8988T (cell line): ENCODE measurements at places on chromosomes 2 and 18.

DNA sequence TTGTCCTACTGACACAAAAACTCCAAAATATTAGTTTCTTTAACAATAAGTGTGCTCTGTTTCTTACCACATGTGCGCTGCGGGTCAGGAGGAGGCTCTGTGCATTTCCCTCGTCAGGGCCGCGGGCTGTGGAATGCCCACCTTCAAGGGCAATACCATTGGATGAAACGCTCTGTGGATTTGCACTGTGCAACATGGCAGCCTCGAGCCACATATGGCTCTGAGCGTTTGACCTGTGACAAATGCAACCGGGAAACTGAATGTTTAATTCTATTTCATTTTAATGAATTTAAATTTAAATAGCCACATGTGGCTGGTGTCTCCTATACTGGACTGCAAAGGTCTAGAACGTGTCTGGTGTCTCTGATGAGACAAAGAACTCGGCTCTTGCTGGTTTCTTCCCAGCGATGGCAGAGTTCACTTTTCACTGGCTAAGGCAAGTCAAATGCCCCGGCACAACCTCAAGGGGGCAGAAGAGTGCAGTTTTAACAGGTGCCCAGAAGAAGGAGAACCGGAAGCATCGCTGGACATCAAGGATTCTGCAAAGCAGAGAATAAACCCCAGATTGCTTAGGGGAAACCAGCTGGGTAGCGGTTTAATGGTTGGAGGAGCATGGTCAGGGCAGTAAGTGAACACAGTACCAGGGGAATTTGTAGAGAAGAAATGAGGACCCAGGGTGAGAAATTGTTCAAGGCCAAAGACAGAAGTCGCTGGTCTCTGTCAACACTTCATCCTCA is 37.0 kb upstream of the TMEM18 start:
- peak; percentile 32 for DNase-seq

DNA sequence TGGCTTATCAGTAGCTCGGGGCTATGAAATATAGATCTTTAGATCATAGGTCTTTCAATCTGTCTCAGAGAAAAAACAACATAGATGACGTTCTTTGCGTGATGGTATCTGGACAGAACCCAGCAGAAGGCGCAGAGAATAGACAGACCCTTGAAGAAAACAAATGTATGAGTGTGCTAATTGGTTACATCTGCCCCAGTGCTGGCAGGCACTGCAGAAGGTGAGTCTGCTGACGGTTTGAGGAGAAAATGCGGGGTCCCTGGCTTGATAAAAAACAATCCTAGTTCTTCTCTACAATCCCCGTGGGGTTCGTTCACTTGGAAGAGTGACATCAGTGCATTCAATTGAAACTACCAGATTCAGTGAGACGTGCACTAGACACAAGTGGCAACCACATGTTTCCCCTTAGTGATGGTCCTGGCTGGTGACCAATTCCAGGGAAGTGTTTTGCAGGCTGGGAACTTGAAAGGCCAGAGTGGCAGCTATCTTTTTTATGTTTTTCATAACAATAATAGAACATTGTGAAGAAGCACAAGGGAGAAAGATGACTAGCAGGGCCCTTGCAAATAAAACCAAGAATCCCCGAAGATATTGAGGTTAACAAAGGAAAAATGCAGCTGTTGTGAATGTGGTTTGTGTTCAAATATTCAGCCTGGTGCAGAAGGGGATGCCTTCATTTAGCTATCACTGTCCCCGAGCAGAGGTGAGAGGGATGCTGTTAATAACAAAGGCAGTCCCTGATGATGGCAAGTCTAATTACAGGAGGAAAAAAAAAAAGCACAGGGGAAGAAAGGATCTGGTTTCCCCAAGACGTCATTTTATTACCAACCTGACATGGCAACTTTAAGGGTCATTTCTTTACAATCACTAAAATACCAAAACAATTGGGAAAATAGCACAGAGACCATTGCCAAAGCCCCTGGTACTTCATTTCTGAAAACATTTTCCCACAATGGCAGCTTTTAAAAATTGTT is 337.6 kb upstream of the FIGN start:
- no peak for DNase-seq

DNA sequence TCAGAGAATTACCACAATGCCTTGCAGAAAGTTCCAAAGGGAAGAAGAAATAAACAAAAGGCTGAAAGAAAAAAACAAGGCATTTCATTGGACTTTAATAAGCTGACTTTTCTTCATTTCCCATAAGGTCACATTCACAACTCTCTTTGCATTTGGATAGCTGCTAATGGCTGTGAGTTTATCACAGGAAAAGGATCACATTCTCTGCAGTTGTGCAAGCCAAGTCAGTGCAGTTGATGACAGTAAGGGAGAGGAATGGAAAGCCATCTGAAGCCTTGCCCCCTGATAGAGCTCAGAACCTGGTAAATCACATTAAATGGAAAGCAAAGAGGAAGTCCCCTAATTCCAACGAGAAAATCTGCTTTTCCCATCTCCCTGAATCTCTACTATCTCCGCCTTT is 950.6 kb downstream of the CNTNAP5 start:
- no peak for DNase-seq

DNA sequence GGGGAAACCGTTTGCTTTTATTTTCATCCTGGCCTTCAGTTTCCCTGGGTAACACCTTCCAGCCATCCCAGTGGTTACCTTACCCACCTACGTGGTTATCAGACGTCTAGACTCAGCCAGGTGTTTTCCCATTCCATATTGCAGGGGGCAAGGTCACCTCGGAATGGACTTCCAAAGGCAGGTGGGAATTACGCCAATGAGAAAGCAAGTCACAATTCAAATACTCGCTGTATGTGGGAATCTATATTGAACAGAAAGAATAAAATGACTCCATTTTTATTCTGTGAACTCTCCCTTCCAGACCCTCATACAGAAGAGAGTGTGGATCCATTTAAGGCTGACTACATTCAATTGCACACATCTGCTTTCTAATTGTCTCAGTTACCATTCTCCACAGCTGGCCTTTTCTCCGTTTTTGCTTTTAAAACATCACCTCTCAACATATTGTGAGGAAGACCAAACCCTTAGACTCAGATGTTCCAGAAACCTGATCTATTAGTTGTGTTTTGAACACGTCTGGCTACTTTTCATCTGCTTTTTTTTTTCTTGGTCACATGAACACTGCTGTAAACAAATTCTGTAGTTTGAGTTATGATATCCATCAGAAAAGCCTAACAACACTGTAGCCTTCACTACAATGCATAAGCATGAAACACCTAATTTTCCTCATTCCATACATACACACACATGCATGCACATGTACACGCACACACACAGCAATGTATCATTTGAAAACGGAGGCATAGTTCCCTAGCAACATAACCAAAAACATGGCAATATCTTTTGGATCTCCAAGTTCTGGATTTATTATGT is 59.8 kb downstream of the BCL2 start:
- DNase-seq: no peak

DNA sequence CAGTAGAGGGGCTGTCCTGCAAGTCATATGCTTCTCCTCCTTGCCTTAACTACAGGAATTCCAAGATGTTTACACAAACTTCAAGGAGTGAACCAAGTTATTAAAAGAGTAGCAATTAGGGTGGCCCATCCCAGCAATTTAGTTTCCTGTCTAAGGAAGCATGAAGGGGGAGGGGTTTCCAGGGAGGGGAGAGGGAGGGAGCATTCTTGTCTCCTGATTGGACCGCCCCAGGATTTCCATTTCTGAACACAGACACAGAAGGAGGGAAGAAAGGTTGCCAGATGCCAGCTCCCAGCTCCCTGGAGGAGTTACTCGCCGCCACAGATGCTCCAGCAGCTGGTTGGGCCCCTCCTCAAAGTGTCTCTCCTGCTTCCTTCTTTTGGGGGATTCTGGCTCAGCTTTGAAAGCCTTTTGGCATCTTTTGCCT is 107.6 kb downstream of the TRIB2 start:
- no peak for DNase-seq

GRCh38 chr2:121502781-121503180 is 27.9 kb upstream of the RNU4ATAC start:
- DNase-seq: no peak

DNA sequence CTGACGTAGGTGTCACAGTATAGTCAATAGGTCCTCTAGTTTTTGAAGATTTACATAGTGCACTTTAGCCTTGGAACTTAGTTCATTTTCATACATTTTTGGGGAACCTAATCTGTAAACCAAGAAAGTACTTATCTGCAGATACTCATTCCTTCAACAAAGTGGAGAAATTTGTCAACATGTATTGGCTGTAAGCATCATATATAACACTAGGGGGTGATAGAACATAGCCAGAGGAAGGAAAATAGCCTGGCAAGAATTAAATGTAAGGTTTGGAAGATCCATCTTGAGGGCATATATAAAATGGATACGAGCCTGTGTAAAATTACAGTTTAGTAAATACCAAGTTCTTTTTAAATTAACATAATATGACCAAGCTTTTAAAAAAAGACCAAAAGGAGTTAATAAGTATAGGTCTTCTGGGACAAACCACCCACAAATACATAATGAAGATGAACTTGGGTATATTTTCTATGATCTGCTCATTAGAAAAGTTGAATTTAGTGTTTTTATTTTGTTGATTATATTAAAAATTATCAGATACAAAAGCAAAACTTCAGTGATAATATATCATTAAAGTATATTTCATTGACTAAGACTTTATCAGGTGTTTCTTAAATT is 18.2 kb downstream of the RPL37A start:
- no peak for DNase-seq

GRCh38 chr2:118089139-118089800 is 999 bp downstream of the INSIG2 start:
- DNase-seq: no peak

DNA sequence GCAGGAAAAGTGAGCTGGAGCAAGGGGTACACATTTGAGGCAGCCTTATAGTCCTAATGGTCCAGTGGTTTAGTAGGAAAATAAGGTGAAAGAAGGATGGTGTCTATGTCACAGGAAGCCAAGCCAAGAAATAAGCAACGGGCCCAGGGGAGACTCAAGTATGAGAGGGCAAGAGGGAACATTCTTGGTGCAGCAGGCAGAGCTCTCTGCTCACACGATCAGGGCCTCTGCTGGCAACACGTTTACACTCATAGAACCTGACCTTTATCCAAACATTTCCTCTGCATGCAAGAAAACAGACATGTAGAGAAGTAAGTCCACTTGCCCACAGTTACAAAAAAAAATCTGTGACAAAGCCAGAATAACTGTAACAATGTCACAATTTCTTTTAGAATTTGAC is 32.6 kb upstream of the LRRC30 start:
- no peak for DNase-seq

- no peak for DNase-seq
These were observed 21.0 kb downstream of the PNPT1 start for GRCh38 chr2:55672630-55673029.

DNA sequence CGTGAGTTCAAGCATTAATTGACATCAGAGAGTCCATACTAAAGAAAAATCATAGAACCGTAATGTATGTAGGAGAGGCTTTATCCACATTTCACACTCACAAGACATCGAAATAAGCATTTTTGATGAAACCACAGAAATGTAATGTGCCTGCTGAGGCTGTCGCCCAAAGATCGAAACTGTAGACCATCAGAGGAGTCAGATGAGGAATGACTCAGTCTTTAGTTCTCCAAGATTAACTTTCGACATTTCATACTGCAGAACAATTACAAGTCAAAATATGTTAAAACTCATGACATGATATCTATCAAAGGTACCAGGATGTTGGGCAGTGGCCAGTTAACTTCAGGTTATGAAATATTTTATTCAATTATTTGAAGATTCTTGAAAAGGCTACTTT is 79.6 kb downstream of the RAB31 start:
- no peak for DNase-seq

GRCh38 chr2:144510294-144510991 is 9.5 kb downstream of the ZEB2 start:
- no peak for DNase-seq

DNA sequence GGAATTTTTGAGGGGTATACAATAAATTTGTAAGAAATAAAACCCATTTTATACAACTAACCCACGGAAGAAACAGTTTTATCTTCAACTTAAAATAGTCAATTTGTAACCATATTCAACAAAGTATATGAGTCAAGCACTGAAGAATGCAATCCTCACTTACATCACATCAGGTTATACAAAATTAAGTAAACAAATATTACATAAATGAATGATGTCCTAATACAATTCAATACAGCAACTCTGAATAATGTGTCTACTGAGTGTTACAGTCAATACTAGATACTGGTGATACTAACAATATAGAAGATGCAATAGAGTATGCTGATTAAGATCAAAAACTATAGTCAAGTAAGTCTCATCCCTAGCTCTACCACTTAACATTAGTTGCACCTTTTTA is 58.6 kb downstream of the FANCL start:
- no peak for DNase-seq

GRCh38 chr2:77007686-77008085 is 514.5 kb downstream of the LRRTM4 start:
- no peak for DNase-seq

DNA sequence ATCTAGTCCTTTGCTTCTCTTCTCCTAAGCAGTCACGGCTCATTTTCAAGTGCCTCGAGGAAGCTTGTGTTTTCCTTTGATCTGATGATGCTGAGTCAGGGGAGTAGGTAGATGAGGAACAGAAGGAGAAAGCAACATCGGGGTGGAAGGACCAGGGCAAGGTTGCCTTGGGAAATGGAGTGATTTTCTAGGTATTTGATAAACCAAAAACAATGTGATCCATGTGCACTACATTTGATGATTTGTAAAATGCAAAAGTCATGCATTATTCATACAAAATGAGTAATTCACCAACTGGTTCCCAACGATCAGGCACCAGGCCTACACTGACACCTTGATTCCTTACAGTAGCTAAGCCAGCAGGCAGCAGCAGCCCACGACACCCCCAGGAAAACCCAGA is 205.3 kb downstream of the ANAPC1 start:
- DNase-seq: no peak

GRCh38 chr2:168189835-168190569 is 57.4 kb downstream of the STK39 start:
- DNase-seq: peak; percentile 43

- no peak for DNase-seq
These were observed 59.3 kb upstream of the CCDC68 start for GRCh38 chr18:55018602-55019001.

GRCh38 chr2:28342081-28342967 is 50.3 kb upstream of the FOSL2 start:
- DNase-seq: no peak

DNA sequence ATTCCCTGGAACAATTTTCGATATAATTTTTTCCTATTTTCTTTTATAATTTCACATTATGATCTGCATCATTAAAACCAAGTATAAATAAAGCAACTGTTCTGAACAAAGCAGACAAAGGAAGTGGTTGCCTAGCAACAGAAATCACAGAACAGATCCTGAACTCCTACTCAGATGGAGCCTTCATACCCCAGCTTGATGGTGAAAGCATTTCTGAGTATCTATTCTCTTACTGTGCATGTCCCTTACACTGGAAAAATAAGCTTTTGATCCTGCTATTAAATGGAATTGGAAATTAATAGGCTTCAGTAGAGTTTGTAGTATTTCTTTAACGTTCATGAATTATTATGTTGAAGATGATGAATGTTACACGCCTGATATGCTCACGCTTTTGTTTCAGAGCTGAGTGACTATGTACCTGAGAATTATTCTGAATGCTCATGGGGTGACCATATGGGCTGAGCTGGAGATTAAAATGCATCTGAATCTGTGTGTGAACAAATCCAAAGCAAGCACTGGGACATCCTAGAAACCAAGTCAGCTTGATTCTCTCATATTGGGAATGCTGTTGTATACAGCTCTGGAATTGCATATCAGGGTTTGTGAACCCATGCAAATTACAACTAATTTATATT is 254.0 kb downstream of the KCNJ3 start:
- DNase-seq: no peak
